Activated CD4-positive, alpha-beta memory T cell treated with anti-CD3 and anti-CD28 coated beads, Interleukin-2, amount 10 ng/mL, durations not matched to agents 7 days and 5 days (primary cell): ENCODE measurements at places on chromosomes 4 and X. TPM values are rescaled to one million over a fixed set of nuclear protein-coding genes. Genes with fewer than 3 reads are reported as not detected.

- peaks cover 24% of the 10 kb centered on the region for H3K4me1 ChIP-seq
- peak overlapping the region; percentile 61 for H3K27ac ChIP-seq
- peaks cover 61% of the 10 kb centered on the region for H3K36me3 ChIP-seq
- no peaks in the 10 kb centered on the region for H3K27me3 ChIP-seq
These were observed 17.8 kb downstream of the IDS start for GRCh38 chrX:149487292-149487691.

The MAGEE1 gene
- 3.1 TPM for total RNA-seq

GRCh38 chr4:125483278-125483677 is 168.5 kb downstream of the FAT4 start:
- H3K36me3 ChIP-seq: no peaks in the 10 kb centered on the region
- no peak overlapping the region for H3K4me3 ChIP-seq
- no peaks in the 10 kb centered on the region for H3K27me3 ChIP-seq
- no peaks in the 10 kb centered on the region for H3K4me1 ChIP-seq

DNA sequence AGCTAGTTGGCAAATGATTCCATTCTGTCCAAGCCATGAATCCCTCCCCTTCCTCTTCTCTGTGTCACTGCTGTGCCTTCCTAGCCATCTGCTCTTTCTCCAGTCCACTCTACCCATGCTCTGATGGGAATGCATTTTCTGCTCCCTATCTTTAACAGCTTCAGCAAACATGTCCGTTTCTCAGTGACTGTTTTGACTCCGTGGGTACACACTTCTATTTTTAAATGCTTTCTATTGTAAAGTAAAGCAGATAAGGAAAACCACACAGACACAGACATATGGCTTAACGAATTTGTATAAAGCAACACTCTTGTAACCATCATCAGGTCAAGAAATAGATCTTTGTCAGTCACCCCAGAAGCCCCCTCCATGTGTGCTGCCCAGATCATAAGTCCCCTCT is 72.4 kb upstream of the KLHL13 start:
- no peak overlapping the region for H3K4me3 ChIP-seq
- H3K36me3 ChIP-seq: no peaks in the 10 kb centered on the region
- DNase-seq: no peak
- H3K4me1 ChIP-seq: no peaks in the 10 kb centered on the region
- no peaks in the 10 kb centered on the region for H3K27me3 ChIP-seq
- no peak overlapping the region for H3K27ac ChIP-seq

The NEUROG2 gene
- total RNA-seq: not detected

GRCh38 chr4:148017801-148018200 is 285.9 kb downstream of the ARHGAP10 start:
- no peaks in the 10 kb centered on the region for H3K4me1 ChIP-seq
- no peaks in the 10 kb centered on the region for H3K27me3 ChIP-seq

DNA sequence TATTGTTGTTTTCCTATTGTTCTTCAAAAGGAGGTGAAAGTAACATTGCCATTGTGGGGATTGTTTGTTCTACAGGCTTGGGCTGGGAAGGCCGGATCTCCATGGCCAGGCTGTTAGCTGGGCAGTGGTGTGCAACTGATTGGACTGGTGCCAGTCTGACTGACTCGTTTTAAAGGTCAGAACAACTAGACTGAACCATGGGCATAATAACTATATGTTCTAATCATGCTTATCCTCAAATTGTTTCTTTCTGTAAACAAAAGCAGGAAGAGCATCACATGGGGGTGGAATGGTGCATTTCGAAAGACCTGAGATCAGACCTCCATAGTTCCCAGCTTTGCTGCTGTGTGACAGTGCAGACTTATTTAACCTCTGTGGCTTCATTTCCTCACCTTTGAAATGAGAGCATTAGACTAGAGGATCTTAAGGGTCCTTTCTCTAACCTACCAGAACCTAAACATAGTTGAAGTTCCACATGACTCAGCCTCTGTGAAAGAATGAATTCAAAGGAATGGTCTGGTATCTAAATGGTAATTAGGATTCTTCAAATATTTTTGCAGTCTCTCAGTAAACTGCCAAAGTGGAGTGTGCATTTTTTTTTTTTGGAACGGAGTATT is 66.7 kb upstream of the PGRMC2 start:
- no peaks in the 10 kb centered on the region for H3K4me1 ChIP-seq
- H3K36me3 ChIP-seq: no peaks in the 10 kb centered on the region
- no peak overlapping the region for H3K4me3 ChIP-seq
- H3K27ac ChIP-seq: no peak overlapping the region

DNA sequence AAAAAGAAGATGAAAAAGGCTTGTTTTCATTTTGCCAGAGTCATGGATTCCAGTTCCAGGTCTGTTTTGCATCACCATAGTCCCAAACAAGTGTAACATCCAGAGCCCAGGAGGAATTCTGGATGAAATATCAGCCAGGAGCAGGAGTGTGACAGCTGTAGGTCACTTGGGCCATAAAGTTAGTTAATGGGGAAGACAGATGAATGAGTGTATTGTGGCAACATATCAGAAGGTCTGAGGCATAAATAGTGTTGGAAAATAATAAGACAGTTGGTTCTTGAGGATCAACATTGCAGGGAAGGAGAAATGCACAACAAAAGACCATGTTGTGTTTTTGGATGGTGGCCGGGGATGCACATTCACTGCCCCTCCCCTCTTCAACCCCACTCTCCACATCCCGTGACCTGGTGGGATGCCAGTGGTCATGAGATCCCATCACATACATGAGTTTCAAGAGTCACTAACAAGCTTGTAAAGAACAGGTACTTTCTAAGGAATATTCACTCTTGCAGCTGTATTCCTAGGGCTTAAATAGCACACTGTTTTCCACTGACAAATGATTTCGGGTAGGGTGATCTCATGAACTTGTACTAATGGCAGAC is 83.1 kb upstream of the IGFBP7 start:
- H3K4me3 ChIP-seq: no peak overlapping the region
- no peaks in the 10 kb centered on the region for H3K4me1 ChIP-seq
- DNase-seq: no peak
- H3K27ac ChIP-seq: no peak overlapping the region
- H3K27me3 ChIP-seq: peaks cover 3% of the 10 kb centered on the region

DNA sequence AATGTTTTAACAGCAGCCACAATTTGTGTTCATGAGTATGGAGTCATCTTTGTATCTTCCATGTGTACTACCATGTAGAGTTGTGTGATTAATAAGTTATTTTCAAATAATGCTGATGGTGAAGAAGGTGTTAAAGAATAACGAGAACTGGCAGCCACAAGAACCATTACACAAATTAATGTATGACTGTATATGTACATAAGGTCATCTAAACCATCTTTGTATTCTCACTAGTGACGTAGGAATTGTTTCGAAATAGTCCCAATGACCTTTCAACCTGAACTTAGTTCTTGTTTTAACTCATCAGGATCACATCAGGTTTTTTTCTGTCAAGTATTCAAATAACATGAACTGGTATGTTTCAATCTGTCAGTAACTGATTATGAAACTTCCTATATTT is 48.3 kb upstream of the NOCT start:
- H3K27ac ChIP-seq: no peak overlapping the region
- no peak overlapping the region for H3K4me3 ChIP-seq
- DNase-seq: no peak
- H3K4me1 ChIP-seq: no peaks in the 10 kb centered on the region
- H3K36me3 ChIP-seq: no peaks in the 10 kb centered on the region
- H3K27me3 ChIP-seq: no peaks in the 10 kb centered on the region
